ENCODE measurements at places on chromosomes 5 and 9. TPM values are rescaled to one million over a fixed set of nuclear protein-coding genes. Genes with fewer than 3 reads are reported as not detected.

The SLCO6A1 gene
- total RNA-seq = 0.48 TPM

The ADAMTS12 gene
- total RNA-seq = 3.5 TPM

The PPP1R26 gene
- total RNA-seq = 33.5 TPM

- DNase-seq = no peak
Observed at GRCh38 chr9:90365666-90366065, 277.0 kb downstream of the DIRAS2 start.

DNA sequence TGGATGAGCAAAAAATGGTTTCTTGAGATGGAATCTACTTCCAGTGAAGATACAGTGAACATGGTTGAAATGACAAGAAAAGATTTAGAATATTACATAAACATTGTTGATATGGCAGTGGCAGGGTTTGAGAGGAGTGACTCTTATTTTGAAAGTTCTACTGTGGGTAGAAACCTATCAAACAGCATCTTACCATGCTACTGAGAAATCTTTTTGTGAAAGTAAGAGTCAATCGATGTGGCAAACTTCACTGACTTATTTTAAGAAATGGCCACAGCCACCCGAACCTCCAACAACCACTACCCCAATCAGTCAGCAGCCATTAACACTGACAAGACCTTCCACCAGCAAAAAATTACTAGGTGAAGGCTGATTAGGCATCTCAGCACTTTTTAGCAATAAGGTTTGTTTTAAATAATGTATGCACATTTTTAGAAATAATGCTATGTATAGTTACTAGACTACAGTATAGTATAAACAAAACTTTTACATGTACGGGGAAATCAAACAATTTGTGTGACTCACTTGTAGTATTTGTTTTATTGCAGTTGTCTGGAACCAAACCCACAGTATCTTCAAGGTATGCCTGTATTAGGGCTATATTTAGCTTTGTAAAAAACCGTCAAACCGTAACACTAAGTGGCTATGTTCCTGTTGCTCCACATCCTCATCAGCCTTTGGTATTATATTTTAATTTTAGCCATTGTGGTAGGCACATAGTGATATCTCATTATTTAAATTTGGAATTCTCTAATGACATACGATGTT lies 30.6 kb upstream of the ADAMTS6 start:
- DNase-seq = no peak

DNA sequence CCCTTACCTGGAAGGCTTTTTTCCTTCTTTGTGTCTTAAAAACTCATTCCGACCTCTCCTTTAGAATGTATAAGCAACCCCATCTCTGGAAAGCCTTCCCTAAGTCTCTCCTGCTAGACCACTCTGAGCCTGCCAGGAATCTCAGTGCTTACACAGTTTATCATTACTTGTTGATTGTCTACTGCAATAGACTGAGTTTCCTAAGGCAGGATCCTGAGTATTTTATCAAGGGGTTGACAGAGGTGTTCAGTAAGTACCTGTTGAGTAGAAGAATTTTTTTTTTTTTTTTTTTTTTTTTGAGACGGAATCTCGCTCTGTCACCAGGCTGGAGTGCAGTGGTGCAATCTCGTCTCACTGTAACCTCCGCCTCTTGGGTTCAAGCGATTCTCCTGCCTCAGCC lies 2.6 kb upstream of the TJP2 start:
- no peak for DNase-seq

- no peak for DNase-seq
Observed at GRCh38 chr5:133141746-133142145, 89.9 kb downstream of the HSPA4 start.

GRCh38 chr9:98087420-98088354 lies 31.2 kb downstream of the NANS start:
- no peak for DNase-seq

DNA sequence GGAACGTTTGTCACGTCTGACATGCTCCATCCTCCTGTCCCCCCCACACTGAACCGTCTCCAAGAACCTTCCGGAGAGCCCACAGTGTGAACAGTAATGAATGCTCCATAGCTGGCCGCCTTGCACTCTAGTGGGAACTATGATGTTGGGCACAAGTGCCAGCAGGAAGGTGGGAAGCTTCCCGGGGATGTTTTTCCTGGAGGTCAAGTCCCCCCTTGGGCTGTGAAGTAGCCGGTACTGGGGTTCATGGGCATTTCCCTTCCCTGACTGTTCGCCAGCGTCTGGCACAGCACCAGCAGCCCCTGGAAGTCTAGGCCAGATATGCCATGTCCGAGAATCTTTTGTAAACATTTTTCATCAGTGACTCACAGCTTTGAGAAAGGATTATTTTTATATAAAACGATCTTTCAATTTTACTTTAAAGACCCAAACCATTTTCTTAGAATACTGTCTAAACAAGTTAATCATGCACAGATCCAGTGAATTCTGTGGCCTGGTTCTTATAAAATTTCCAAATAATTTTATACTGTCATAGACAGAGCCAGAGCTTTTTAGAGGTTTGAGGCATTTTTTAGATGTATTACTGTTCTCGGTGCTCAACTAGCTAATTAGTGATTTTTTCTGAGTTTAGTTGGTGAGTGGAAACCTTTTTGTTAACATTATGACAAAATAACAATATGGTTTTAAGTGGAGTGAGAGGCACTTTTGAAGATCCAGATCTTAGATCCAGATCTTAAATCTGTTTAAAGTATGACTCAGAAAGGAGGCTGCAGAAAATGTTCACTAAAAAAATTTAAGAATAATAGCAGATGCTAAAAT lies 11.6 kb downstream of the ABL1 start:
- DNase-seq = peak; percentile 95

DNA sequence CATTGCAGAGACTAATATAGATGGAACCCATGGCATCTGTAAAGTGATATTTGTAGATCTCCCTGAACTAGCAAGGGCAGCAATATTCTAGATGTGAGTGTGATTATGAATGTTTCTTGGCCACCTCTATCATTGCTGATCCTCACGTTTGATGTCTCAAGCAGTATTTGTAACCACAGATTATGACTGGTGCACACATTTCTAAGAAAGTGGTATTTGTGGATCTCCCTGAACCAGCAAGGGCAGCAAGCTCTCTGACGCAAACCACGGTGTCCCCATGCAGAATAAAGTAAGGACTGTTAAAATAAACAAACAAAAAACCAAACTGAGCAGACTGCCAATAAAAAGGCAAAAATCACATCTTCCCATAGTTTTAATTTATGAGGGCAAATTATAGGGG lies 301.3 kb downstream of the CSNK1G3 start:
- no peak for DNase-seq

GRCh38 chr9:20217596-20217995 lies 404.7 kb downstream of the MLLT3 start:
- DNase-seq = no peak

GRCh38 chr9:87392086-87392485 lies 105.6 kb upstream of the DAPK1 start:
- no peak for DNase-seq

- DNase-seq = no peak
Observed at GRCh38 chr5:55205001-55205400, 22.1 kb downstream of the MCIDAS start.

- DNase-seq = peak; percentile 84
Observed at GRCh38 chr9:87276851-87277261, 220.8 kb upstream of the DAPK1 start.

DNA sequence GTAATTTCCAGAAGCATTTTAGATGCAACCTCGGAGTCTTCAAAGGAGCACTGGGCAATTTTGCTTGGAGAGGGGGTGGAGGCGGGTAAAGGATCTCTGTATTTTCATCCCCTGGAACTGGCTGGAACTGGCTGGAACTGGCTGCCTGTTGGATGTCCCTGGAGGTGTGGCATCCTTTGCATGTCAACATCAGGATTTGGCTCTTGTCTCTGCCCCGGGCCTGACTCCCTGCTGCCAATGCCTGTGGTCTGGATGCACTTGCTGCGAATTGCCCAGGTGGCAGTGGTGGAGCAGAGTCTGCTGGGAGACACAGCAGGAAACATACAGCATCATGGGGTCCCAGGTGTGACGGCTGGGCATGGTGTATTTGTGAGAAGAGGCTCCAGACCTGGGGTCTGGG lies 391.3 kb downstream of the GADD45G start:
- no peak for DNase-seq

GRCh38 chr9:37107701-37108100 lies 12.7 kb upstream of the ZCCHC7 start:
- no peak for DNase-seq

GRCh38 chr5:54639621-54640020 lies 122.1 kb downstream of the SNX18 start:
- no peak for DNase-seq

GRCh38 chr5:51273021-51273420 lies 110.2 kb upstream of the ISL1 start:
- DNase-seq = no peak

- peak; percentile 77 for DNase-seq
Observed at GRCh38 chr5:157607371-157608161, 32.0 kb upstream of the ADAM19 start.

DNA sequence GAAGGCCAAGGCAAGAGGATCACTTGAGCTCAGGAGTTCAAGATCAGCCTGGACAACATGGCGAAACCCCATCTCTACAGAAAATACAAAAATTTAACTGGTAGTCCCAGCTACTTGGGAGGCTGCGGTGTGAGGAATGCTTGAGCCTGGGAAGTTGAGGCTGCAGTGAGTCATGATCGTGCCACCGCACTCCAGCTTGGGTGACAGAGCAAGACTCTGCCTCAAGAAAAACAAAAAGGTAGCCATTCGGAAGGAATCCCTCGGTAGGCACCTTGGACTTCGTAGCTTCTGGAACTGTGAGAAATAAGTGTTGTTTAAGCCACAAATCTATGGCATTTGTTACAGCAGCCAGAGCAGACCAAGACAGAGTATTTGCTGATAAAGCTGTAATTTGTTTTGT lies 174.2 kb downstream of the DCP2 start:
- peak; percentile 68 for DNase-seq

DNA sequence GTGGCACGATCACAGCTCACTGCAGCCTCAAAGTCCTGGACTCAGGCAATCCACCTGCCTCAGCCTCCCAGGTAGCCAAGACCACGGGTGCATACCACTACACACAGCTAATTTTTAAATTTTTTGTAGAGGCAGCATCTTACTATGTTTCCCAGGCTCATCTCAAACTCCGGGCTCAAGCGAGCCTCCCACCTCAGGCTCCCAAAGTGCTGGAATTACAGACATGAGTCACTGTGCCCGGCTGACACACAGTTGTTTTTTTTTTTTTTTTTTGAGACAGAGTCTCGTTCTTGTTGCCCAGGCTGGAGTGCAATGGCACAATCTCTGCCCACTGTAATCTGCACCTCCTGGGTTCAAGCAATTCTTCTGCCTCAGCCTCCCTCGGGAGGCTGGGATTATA lies 70.1 kb upstream of the CNOT6 start:
- DNase-seq = peak; percentile 77

- no peak for DNase-seq
Observed at GRCh38 chr5:81969226-81969625, 2.6 kb upstream of the ATG10 start.

DNA sequence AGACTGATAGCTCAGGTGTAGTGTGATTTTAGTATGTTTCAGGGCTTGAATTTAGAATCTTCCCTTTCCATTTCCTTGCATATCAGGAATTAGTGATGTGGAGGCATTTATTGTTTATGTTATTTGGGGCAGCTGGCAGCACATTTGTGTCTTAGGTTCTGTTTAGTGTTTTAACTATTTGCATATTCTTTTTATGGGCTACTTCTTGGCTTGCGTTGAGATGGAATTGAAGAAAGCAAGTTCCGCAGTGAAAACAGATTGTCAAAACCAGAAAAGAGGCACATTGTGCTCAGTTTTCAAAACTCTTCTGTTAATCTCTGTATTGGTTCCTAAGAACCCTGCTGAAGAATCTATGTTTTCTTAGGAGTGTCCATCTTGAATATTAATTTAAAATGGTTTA lies 80.3 kb downstream of the ZSWIM6 start:
- no peak for DNase-seq

DNA sequence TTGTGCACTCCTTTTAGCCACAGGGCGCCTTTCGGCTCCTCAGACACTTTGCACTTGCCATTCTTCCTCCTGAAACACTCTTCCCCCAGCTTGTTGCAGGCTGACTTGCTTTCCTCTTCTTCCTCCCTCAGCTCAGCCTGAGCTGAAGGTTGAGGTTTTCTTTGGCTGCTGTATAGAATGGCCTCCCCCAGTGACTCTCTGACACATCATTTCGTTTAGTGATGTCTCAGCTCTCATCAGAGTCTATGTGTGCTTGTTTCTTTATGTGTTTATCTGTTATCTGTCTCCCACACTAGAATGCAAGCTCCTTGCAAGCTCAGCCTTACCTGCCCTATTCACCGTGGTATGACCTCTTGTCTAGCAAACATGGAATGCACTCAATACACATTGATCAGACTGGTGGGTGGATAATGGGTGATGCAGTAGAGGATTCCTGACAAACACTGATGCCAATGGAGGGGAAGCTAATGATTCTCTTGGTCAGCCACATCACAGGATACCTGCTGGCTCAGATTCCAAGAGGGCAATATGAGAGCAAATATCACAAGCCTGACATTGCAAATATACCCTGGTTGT lies 112.9 kb upstream of the STC2 start:
- DNase-seq = no peak

DNA sequence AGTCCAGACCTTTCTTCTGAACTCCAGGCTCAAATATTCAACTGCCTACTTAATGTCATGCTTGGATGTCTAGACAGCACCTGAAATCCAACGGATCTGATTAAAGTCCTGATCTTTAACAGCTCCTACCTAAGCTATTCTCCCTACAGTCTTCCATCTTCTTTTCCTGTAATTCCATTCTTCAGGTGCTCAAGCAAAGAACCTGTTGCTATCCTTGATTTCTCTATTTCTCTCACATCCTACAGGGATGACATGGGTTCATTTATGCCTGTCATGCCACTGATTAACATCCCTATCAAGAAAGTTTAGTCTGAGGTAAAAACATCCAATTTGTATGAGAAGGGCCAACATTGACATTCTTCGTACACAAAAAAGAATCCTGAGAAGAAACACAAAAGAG lies 163.2 kb downstream of the TMC1 start:
- DNase-seq = no peak

GRCh38 chr9:124812441-124812876 lies 35.5 kb downstream of the OLFML2A start:
- DNase-seq = peak; percentile 100

GRCh38 chr5:96807075-96807654 lies 580 bp downstream of the ERAP1 start:
- DNase-seq = peak; percentile 85

GRCh38 chr9:135858491-135859185 lies 48.7 kb downstream of the CAMSAP1 start:
- DNase-seq = no peak

DNA sequence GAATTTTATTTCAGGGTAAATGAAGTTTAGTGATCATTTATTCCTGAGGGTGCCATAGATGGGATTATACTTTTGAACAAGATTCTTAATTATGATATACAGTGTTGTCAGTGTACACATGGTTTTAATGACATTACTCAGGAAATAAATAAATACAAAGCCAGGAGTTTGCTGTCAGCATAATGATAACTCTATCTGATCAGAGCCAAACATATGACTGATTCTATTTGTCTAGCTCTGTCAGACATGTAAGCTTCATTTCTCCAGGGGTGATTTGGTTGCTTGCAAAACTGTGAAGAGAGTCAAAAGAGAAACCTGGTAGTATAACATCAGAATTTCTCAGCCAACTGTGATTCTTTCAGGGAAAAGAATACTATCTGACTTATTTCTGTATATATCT lies 1425.8 kb upstream of the C9orf72 start:
- no peak for DNase-seq

- peak; percentile 63 for DNase-seq
Observed at GRCh38 chr5:126015235-126016181, 407.7 kb upstream of the GRAMD2B start.

- DNase-seq = peak; percentile 89
Observed at GRCh38 chr9:120383999-120384924, 195.7 kb downstream of the CDK5RAP2 start.

All from Daoy (cell line).